ENCODE measurements at places on chromosomes 5 and 9.

DNA sequence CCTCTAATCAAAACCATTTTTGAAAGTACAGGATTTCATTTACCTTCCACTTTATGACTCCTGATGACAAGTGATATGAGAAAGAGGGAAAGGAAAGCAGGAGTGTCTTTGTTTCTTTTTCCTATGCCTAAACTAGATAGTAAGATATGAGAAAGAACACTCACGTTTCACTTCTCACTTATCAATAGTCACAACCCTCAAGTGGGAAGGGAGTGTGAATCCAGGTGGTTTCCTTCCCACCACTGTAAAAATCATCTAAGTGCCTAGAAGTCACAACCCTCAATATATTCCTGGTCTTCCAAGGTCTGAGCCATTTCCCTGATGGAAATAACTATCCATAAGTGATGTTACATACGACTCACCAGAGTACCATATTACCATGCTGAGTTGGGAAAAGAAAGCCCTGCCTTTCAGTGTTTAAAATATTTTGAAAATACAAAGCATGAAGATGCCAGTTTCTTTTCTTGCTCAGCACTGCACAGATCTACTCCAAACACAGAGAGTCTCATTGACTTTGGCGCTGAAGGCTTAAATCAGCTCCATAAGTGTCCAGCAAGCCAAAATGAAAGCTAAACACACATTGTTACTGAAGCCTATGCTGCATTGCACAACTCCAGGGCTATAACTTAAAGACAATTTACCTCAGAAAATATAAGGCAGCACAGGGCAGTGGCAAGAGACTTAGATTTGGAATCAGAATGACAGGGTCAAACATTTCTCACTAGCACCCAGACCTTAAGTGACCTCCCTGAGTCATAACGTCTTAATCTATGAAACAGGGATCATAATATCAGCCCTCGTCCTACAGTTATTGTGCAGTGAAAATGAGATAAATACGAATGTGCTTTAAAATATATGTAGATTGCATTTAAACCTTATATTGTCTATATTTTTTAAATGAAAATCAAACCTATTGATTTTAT, 301.2 kb downstream of the KIAA0825 start:
- no peak for DNase-seq

DNA sequence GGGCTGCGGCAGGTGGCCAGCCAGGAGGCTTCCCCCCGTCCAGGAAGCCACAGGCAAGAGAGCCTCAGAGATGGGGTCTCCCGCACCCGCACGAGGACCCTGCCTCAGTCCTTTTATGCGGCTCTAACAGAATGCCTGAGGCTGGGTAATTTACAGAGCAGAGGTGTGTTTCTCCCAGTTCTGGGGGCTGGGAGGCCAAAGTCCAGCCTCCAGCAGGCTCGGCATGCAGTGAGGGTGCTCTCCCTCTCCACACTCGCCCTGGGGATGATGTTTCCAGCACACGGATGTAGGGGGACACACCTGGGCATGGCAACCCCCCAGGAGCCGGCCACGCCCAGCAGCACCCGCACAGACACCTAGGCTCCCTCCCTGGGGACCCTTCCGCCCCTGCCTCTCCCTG, 95.4 kb upstream of the PPP1R26 start:
- no peak for DNase-seq

- DNase-seq = no peak
Observed at GRCh38 chr9:122287214-122287720, 22.6 kb downstream of the MRRF start.

GRCh38 chr5:59287361-59287760, 606.2 kb downstream of the PDE4D start:
- no peak for DNase-seq

DNA sequence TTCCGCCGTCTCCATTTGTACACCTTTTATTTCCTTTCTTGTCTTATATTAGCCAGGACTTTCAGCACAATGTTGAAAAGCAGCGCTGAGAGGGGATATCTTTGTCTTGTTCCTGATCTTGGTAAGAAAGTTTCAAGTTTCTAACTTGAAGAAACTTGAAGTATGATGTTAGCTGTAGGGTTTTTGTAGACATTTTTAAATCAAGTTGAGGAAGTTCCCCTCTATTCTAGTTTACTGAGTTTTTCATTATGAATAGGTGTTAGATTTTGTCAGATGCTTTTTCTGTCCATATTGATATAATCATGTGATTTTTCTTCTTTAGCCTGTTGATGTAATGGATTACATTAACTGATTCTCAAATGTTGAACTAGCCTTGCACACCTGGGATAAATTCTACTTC, 425.7 kb downstream of the PIK3R1 start:
- no peak for DNase-seq

- no peak for DNase-seq
Observed at GRCh38 chr5:173643964-173644363, 27.5 kb upstream of the BOD1 start.
